ENCODE measurements at places on chromosomes 5 and 9. TPM values are rescaled to one million over a fixed set of nuclear protein-coding genes. Genes with fewer than 3 reads are reported as not detected.

PITX1 gene
- total RNA-seq = 5.5 TPM

EPB41L4B gene
- total RNA-seq = 0.70 TPM

PCDHGB4 gene
- 2.2 TPM for total RNA-seq

IFNA21 gene
- not detected for total RNA-seq

CCDC192 gene
- total RNA-seq = not detected

ARL10 gene
- total RNA-seq = 6.5 TPM

ENTREP1 gene
- total RNA-seq = 3.7 TPM

ARL14EPL gene
- total RNA-seq = 0.47 TPM

EQTN gene
- total RNA-seq = not detected

CSF1R gene
- total RNA-seq = not detected

VCAN gene
- total RNA-seq = 137 TPM

CXXC5 gene
- total RNA-seq = 253 TPM

OTULINL gene
- total RNA-seq = 0.16 TPM

PCDHAC1 gene
- 0.05 TPM for total RNA-seq

RGS7BP gene
- total RNA-seq = not detected

SPRY4 gene
- 11.6 TPM for total RNA-seq

ECPAS gene
- total RNA-seq = 94.3 TPM

PCDHGC3 gene
- total RNA-seq = 137 TPM

RNF224 gene
- not detected for total RNA-seq

IL5 gene
- not detected for total RNA-seq

NPR2 gene
- 8.2 TPM for total RNA-seq

PTPDC1 gene
- 15.7 TPM for total RNA-seq

TLX3 gene
- not detected for total RNA-seq

FBP1 gene
- 0.35 TPM for total RNA-seq

GARIN3 gene
- not detected for total RNA-seq

RACK1 gene
- 2,769 TPM for total RNA-seq

Measured in myocyte (in vitro differentiated cells).